Tibial artery (tissue), 4 donors: ENCODE measurements at places on chromosomes 2 and 18.

DNA sequence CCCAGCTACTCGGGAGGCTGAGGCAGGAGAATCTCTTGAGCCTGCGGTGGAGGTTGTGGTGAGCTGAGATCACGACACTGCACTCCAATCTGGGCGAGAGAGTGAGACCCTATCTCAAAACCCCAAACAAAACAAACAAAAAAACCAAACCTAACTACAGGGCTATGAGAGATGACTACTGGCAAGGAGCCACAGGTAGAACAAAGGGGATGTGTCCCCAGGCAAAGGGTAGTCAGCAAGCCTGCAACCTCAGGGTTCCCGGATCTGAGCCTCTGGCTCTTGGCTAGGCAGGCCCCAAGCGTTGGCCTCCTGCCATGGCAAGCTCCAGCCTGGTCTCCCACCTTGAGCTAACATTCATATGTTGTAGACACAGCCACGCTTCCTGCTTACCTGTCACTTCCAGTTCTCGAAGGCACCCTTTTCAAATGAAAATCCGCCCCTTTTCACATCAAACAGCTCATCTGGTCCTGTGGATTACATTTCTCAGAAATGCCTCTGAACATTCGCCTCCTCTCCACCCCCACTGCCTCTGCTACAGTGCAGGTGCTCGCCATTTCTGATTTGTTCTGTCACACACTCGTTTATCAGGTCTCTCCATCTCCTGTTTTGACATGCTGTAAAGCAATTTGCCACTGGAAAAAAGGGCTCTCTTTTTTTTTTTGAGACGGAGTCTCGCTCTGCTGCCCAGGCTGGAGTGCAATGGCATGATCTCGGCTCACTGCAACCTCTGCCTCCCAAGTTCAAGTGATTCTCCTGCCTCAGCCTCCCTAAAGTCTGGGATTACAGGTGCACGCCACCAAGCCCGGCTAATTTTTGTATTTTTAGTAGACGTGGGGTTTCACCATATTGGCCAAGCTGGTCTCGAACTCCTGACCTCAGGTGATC lies 13.1 kb upstream of the ACTR3 start:
- no peaks in the 10 kb centered on the region for H3K27me3 ChIP-seq
- H3K36me3 ChIP-seq, result no peaks in the 10 kb centered on the region
- no peak for DNase-seq
- no peak overlapping the region for H3K27ac ChIP-seq
- no peaks in the 10 kb centered on the region for H3K4me1 ChIP-seq

- no peak overlapping the region for H3K27ac ChIP-seq
- no peak for DNase-seq
- no peaks in the 10 kb centered on the region for H3K27me3 ChIP-seq
- no peaks in the 10 kb centered on the region for H3K36me3 ChIP-seq
- H3K4me3 ChIP-seq, result no peak overlapping the region
Observed at GRCh38 chr2:172205292-172205691, 102.6 kb upstream of the DLX2 start.

- no peaks in the 10 kb centered on the region for H3K27me3 ChIP-seq
- DNase-seq, result no peak
- no peak overlapping the region for H3K4me3 ChIP-seq
- no peaks in the 10 kb centered on the region for H3K36me3 ChIP-seq
Observed at GRCh38 chr2:208256192-208256782, 1.4 kb upstream of the IDH1 start.

DNA sequence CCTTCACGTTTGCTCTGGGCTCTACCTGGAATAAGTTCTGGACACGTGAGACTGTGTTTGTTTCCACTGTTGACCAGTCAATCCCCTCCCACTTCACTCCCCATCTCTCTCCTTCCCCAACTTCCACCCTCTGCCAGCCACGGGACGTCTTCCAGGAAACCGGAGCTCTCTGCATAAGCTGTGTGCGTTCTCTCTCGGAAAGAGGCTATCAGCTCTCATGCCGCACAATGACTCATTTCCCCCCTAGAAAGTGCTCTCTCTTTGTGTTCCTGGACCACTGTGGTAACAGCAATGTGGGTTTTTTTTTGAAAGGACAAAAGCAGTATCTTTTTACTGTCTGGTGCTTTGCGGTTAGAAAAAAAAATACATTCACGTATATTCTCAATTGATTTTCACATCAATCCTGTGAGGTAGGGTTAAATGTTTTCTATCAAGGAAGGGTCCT lies 10.2 kb downstream of the PROKR1 start:
- H3K36me3 ChIP-seq, result no peaks in the 10 kb centered on the region
- peak; percentile 24 for DNase-seq
- H3K4me3 ChIP-seq, result no peak overlapping the region
- H3K27ac ChIP-seq, result no peak overlapping the region
- no peaks in the 10 kb centered on the region for H3K27me3 ChIP-seq

GRCh38 chr2:232535761-232536530 lies 3.5 kb upstream of the CHRNG start:
- H3K4me3 ChIP-seq, result no peak overlapping the region
- DNase-seq, result no peak
- no peaks in the 10 kb centered on the region for H3K4me1 ChIP-seq
- H3K27ac ChIP-seq, result no peak overlapping the region
- peaks cover 39% of the 10 kb centered on the region for H3K27me3 ChIP-seq

GRCh38 chr2:145190031-145190703 lies 670.2 kb upstream of the ZEB2 start:
- no peaks in the 10 kb centered on the region for H3K36me3 ChIP-seq
- no peak overlapping the region for H3K4me3 ChIP-seq
- DNase-seq, result no peak
- no peak overlapping the region for H3K27ac ChIP-seq
- no peaks in the 10 kb centered on the region for H3K4me1 ChIP-seq
- no peaks in the 10 kb centered on the region for H3K27me3 ChIP-seq

DNA sequence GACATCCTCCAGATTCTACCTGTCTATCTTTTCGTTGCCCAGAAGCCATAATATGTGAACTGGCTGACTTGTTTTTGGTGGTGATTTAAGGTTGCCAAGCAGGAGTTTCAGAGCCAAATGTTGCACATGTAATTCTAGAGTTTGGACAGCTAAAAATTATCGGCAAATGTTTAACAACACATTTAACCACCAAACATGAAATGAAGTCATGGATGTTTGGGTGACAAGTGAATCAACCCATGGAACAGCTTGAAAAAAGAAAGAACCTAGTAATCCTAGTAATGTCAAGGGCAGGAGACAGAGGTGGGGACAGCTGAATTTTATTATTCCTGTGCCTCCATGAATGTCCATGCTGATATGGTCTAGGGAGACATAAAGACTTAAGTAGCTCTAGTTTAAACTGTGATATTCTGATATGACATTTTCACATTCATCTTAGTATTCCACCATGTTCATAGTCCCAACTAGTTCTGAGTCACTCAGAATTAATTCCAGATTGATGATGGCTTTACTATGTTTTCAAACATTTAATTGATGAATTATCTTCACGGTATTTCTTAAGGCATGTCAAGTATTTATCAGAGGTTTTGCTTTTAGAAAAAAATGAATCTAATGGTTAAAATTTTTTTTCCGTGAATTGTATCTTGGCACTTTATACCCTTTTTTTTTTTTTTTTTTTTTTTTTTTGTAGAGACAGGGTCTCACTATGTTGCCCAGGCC lies 101.7 kb downstream of the SOCS6 start:
- H3K27ac ChIP-seq, result no peak overlapping the region
- DNase-seq, result no peak
- no peaks in the 10 kb centered on the region for H3K36me3 ChIP-seq

- H3K4me3 ChIP-seq, result no peak overlapping the region
- no peak for DNase-seq
- H3K36me3 ChIP-seq, result no peaks in the 10 kb centered on the region
- no peaks in the 10 kb centered on the region for H3K27me3 ChIP-seq
- no peaks in the 10 kb centered on the region for H3K4me1 ChIP-seq
Observed at GRCh38 chr18:26208977-26209376, 17.3 kb upstream of the TAF4B start.

DNA sequence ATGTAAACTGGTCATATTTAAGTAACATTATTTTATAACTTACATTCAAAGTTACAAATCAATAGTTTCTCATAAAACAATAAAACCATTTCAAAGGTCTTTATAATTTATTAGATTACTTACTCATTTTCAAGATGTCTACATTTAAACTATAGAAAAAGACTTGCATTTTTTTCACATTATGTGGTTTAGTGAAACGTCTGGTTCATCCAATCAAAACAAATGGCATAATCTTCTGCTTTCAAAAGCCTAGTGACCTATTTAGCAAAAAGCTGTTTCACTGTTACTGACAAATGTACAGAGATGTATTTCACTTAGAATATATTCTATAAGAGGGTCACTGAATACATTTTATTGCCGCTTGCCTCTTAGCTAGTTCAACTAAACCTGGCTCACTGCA lies 49.3 kb upstream of the MCM6 start:
- no peak overlapping the region for H3K4me3 ChIP-seq
- H3K27me3 ChIP-seq, result no peaks in the 10 kb centered on the region
- no peak for DNase-seq
- no peak overlapping the region for H3K27ac ChIP-seq
- peaks cover 10% of the 10 kb centered on the region for H3K36me3 ChIP-seq
- H3K4me1 ChIP-seq, result no peaks in the 10 kb centered on the region

DNA sequence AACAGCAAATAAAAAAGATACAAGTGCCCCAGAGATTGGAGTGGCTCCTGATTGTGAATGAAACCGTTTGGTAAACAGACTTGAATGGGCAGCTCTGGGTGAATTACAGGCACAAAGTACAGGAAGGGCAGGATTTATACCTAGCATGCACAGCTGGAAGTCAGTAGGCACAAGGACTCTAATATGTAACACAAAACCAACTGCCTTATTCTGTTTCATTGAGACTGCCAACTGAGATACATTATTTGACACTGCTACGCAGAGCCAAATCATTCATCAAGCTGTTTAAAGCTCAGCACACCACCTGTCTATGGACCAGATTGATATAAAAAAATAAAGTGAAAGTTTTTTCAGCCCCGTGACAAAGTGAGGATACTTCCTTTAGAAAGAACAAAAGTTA lies 541.2 kb downstream of the NUP35 start:
- H3K27ac ChIP-seq, result no peak overlapping the region
- no peaks in the 10 kb centered on the region for H3K27me3 ChIP-seq
- no peaks in the 10 kb centered on the region for H3K36me3 ChIP-seq

- no peak overlapping the region for H3K27ac ChIP-seq
- H3K36me3 ChIP-seq, result no peaks in the 10 kb centered on the region
- no peaks in the 10 kb centered on the region for H3K4me1 ChIP-seq
- DNase-seq, result no peak
- H3K4me3 ChIP-seq, result no peak overlapping the region
Observed at GRCh38 chr2:132849118-132849517, 179.1 kb upstream of the LYPD1 start.

- no peaks in the 10 kb centered on the region for H3K27me3 ChIP-seq
- H3K27ac ChIP-seq, result no peak overlapping the region
- no peak overlapping the region for H3K4me3 ChIP-seq
- peaks cover 37% of the 10 kb centered on the region for H3K36me3 ChIP-seq
Observed at GRCh38 chr18:68679528-68679927, 35.4 kb downstream of the TMX3 start.

DNA sequence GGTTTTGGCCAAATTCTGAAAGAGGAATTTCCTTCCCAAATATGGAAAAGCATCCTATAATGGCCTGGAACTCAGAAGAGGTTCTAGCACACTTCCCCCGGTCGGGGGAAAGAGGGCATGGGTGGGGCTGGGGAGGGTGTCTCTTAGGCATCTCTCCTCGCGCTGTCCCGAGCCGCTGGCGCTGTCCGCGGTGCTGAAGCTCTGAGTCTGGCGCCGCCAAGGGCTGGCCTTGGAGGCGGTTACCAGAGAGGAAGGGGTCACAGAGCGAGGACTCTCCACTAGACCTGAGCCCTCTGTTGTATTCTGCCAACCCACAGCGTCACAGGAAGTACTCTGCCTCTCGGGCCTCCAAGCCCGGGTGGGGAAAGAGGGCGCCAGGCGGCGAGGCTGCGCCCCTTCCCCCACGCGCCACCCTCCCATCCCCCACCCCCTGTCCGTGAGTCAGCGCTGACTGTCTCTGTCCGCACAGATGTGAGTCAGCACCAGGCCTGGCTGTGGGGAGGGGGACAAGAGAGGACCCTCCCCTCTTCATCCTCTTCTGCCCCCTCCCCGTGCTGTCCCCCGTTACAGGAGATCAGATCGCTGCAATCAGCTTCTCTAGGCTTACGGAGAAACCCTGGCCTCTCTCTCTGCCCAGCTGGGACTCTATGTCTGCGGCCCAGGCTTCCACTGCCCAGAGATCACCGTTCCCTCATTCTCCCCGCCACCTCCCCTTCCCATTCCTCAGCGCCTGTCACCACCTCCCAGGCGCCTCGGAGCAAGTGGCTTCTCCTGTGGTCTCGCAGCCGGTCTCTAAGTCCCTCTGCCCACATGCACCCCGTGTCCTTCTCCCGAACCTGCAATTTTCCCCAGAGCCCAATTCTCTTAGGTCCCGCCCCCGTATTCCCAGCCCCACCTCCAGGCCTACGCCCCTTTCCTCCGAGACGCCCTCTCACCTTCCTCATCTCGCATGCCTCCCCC lies 779 bp downstream of the PTPRN start:
- H3K27me3 ChIP-seq, result peaks cover 3% of the 10 kb centered on the region
- no peak for DNase-seq
- H3K4me3 ChIP-seq, result no peak overlapping the region
- no peaks in the 10 kb centered on the region for H3K36me3 ChIP-seq
- H3K4me1 ChIP-seq, result no peaks in the 10 kb centered on the region

DNA sequence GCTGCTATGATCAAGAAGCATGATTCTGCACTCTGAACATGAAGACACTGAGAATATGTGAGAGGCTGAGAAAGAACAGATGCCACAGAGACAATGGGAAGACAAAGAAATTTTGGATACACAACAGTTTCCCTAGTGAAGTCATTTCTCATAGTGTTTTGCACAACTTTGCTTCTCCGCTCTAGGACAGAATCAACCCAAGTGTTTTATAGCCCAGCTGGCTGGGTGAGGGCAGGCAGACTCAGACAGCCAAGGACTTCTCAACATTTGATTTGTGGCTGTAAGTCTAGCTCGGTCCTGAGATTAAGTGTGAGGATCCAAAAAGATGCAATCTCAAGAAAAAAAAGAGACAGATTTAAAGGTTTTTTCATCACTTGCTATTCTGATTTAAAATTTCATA lies 536.5 kb upstream of the CRIM1 start:
- H3K27ac ChIP-seq, result no peak overlapping the region
- H3K4me3 ChIP-seq, result no peak overlapping the region
- no peaks in the 10 kb centered on the region for H3K27me3 ChIP-seq
- no peaks in the 10 kb centered on the region for H3K4me1 ChIP-seq
- no peak for DNase-seq

DNA sequence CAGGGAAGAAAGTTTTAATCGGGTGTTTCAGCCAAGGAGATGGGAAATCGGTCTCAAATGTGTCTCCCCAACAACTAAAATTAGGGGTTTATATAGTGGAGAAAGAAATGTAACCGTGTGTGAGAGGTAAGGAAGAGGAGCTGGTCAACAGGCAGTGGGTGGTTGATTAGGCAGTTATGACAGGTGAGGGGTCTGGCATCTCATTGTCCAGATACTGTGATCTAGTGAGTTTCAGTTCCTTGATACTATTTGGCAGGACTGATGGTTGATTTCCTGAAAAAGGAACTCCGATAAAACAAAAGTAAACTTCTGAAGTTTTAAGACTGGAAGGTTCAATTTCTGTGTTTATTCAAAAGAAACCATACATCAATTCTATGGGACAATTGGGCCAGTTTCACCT lies 197.9 kb downstream of the LPIN1 start:
- H3K27me3 ChIP-seq, result no peaks in the 10 kb centered on the region
- no peak for DNase-seq
- no peaks in the 10 kb centered on the region for H3K36me3 ChIP-seq
- H3K27ac ChIP-seq, result no peak overlapping the region
- H3K4me3 ChIP-seq, result no peak overlapping the region
- H3K4me1 ChIP-seq, result no peaks in the 10 kb centered on the region
